ENCODE measurements at places on chromosomes 13 and 19.
A peak's percentile ranks its signal among the peaks of the same experiment; 100 is the strongest.

DNA sequence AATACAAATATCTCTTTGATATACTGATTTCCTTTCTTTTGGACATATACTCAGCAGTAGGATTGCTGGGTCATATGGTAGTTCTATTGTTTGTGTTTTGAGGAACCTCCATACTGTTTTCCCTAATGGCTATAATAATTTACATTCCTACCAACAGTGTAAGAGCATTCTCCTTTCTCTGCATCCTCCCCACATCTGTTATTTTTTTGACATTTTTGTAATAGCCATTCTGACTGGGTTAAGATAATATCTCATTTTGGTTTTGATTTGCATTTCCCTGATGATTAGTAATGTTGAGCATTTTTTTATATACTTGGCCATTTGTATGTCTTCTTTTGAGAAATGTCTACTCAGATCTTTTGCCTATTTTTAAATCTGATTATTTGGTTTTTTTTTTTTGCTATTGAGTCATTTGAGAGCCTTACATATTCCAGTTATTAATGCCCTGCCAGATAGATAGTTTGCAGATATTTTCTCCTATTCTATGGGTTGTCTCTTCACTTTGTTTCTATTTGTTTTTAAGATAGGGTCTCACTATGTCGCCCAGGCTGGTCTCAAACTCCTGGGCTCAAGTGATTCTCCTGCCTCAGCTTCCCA lies 95.7 kb downstream of the FNDC3A start:
- no peak for DNase-seq

GRCh38 chr13:79989217-79989661 lies 351.7 kb downstream of the SPRY2 start:
- DNase-seq: peak; percentile 67

- DNase-seq: no peak
These were observed 262.1 kb upstream of the DACH1 start for GRCh38 chr13:72129117-72129516.

DNA sequence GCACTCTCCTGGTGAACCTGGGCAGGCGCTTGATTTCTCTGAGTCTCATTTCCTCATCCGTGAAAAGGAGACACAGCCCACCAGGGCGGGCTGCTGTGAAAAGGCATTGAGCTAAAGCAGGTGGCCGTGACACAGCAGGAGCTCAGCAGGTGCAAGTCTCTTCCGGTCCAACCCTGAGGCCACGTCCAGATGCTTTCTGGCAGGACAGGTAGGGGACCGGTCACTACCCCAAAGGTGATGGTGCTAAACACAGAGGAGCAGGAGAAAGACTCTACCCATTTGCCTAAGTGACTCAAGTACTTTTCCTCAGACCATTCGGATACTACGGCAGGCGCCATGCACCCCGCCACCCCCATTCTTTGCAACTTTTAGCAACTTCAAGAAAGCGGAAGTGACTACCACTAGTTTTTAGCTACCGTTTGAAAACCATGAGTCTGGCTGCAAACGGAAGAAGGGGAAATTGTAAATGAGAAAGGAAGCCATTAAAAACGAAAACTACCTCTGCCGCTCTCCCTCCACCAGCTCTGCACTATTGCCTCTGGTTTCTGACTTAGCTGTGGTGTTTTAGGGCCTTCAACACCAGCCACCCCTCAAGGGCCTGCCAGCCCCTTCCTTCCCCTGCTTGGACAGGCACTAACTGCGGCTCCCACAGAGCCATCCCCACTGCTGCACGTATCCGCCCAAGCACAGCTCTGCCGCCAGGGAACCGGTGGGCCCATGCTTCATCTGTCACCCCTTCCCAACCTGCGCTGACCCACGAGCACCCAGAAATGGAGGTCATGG lies 4.8 kb downstream of the PPP6R1 start:
- no peak for DNase-seq

GRCh38 chr19:15292847-15293582 lies 39.3 kb downstream of the BRD4 start:
- DNase-seq: no peak

DNA sequence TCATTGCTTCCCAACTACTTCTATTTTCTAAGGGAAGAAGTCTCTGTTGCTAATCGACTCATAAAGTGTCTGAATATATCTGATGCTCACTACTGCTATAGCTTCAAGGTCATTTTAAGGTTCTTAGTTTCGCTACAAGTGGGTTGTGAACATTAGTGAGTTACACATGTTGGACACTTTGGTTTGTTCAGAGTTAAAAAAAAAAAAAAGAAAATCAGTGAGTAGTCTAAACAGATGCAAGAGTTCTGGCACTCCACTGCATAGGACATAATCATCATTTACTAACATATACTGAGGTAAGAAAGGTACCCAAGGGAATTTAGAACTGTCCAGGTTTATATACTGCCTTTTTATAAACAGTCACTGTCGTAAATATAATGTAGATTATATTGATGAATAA lies 108.8 kb downstream of the KLF12 start:
- DNase-seq: no peak

- DNase-seq: no peak
These were observed 50.0 kb upstream of the GPR183 start for GRCh38 chr13:99357131-99357596.

GRCh38 chr13:105804561-105805190 lies 730.8 kb downstream of the EFNB2 start:
- DNase-seq: peak; percentile 47

DNA sequence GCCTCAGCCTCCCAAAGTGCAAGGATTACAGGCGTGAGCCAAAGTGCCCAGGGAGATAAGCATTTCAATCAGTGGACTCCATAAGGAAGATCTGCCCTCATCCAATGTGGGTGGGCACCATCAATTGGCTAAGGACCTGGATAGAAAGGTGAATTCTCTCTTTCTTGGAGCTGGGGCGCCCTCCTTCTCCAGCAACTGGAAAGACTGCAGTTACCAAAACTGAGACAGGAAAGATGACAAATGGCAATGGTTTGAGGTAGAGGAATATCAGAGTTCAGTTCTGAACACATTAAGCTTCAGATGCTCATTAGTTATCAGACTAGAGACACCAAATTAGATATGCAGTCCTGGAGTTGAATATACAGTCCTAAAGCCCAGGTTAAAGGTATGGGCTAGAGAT lies 10.5 kb upstream of the ELF1 start:
- DNase-seq: no peak

DNA sequence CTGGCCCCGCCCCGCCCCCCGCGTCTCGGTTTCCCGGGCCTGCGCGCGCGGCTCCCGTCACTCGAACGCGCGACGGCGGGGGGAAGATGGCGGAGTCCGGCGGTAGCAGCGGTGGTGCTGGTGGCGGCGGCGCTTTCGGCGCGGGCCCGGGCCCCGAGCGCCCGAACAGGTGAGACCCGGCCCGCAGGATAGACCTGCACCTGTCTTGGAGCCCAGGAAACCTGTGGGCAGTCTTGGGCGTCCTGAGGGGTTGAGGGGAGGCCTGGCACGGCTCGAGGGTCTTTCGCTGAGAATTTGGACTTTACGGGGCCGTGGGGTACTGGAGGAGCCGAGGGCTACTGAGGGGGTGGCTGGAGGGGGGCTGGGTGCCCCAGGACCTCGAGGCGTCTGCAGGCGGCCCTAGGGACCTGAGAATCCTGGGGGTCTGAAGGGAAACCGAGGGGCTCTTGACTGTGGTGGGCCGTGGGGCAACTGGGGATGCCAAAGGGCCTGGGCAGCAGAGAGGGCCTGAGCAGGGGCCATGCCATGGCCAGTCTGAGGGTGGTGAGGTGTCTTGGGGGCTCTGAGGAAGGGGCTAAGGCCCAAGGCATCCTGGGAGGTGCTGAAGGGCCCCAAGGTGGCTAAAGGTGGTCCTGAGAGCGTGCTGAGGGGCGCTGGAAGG lies at the start of gene KLHL26:
Gene KLHL26 (plus strand): TSS at position 60 of the 661 bp plus-strand sequence. CDS start 27 bp downstream, at position 87.
- no peak for DNase-seq

- no peak for DNase-seq
These were observed 8.1 kb upstream of the RABAC1 start for GRCh38 chr19:41967054-41967783.

- DNase-seq: peak; percentile 42
These were observed 11.6 kb upstream of the PLIN3 start for GRCh38 chr19:4879041-4879440.

GRCh38 chr13:53197424-53197823 lies 168.8 kb downstream of the OLFM4 start:
- DNase-seq: no peak

DNA sequence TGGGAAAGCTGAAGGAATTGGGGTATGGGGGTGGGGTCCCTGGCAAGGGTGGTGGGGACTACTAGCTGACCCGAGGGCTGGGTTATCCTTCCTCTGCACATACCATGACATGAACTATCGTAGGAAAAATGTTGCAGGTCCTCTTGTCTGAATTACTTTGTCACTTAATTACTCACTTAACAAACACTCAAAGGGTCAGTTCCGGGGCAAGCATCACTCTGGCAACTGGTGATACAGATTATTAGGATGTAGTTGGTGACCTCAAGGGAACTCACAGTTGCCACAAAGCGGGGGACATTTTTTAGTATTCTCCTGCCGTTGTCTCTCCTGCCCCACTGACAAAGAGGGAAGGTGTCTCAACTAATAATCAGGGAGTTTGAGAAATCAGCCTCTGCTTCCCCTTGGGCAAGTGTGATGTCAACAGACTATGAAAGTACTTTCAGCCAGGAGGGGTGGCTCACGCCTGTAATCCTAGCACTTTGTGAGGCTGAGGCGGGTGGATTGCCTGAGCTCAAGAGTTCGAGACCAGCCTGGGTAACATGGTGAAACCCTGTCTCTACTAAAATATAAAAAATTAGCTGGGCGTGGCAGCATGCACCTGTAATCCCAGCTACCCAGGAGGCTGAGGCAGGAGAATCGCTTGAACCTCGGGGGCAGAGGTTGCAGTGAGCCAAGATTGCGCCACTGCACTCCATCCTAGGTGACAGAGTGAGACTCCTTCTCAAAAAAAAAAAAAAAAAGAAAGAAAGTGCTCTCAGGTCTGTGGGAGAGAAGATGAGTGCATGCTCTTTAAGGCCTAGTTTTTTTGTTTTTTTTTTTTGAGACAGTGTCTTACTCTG lies 10.3 kb downstream of the DNAJB1 start:
- peak; percentile 76 for DNase-seq

- no peak for DNase-seq
These were observed 18.8 kb downstream of the ZSCAN5A start for GRCh38 chr19:56295531-56296455.

GRCh38 chr19:1000095-1000494 lies at the start of gene GRIN3B:
Gene GRIN3B (plus strand): TSS chr19:1000419. CDS start chr19:1000438, 19 bp downstream.
- DNase-seq: peak; percentile 42

- no peak for DNase-seq
These were observed 105.8 kb downstream of the SOX1 start for GRCh38 chr13:112172641-112173251.

DNA sequence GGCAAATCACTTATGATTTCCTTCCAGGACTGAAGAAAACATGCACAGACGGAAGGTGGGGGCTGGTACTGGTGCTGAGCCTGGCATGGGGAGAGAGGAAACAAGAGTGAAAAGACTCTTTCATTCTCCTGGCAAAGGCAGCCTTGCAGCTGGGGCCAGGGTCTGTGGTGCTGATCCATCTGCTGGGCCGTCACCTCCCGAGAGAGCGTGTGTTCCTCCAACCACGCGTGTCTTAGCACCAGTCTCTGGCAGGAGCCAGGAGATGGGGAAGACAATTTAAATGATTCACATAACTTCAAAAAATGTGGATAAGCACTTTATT lies 23.9 kb upstream of the SPART start:
- no peak for DNase-seq

GRCh38 chr19:46030812-46031550 lies 8.1 kb upstream of the PGLYRP1 start:
- DNase-seq: no peak

DNA sequence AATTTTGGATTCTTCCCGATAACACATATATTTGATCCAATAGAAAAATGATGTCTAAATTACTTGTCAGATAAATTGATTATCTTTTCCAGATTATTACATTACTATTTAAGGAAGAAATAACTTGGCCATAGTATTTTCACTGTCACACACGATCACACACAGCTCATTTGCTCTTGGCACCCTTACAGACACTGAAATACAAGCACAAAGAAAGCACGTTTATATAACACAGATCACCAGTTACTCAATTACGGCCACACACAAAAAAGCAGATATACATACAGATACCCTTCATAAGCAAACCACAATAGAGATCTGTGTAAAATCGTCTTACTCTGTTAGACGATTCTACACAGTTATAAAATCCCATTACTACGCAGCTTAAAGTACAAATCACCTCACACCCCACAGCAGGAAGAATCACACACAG lies 716 bp upstream of the ZNF420 start:
- no peak for DNase-seq

DNA sequence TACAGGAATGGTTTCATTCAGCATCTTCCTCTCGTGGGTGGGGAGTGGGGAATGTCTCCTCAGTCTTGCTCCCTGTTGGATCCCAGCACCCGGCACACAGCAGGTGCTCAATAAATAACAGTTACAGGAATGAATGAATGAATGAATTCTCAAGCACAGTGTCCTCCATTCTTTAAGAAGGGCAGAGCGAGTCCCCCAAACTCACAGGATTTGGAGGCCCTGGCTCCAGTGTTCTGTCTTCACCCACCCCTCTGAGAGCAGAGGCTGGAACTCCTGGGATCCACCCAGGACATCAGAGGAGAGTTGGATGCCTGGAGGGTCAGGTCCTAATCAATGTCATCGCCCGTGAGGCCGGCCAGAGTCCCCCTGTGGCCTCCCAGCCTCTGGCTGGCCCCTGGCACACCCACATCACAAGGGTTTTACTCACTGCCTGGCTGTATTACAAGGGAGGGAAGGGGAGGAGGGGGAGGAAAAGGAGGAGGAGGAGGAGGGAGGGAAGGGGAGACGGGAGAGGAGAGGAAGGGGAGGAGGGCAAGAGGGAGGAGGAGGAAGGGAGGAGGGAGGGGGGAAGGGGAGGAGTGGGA lies 8.7 kb upstream of the CREB3L3 start:
- peak; percentile 67 for DNase-seq

DNA sequence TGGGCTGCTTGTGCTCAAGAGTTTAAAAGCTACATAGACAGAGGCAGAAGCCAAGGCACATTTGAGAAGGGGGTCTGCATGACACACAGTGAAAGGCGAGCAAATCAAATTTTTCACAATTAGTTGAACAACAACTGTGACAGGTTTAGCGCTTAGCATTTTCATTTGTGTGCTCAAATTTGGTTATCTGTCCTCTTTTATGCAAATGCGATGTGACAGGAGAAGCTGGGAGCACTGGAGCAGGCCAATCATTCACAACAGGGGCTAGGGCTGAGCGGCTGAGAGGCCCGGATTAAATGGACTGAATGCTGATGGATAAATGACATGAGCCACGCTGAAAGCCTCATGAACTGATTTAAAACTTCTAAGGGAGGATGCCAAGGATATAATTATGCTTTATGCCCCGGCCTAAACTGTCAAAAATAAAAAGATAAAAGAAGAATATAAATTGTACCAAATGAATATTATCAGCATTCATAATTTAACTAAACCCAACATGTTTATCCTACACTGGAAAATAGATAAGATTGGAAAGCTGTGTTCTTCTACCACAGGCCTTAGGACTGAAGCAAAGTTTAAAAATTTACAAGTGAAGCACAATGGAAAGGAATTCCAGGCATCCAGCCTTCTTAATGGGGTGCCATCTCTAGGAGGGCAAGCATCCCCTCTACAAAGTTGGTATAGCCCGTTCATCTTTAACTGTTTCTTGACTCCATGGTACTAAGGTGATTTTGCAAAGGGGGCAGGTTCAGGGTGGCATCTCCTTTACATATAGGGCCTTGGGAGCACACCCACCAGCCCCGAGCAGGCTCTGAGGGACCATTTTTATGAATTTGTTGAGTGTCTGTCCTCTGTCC lies 117.9 kb downstream of the RBM26 start:
- DNase-seq: no peak
